Endothelial cell (in vitro differentiated cells): ENCODE measurements at places on chromosomes 12 and 14. TPM values are rescaled to one million over a fixed set of nuclear protein-coding genes. Genes with fewer than 3 reads are reported as not detected.

DNA sequence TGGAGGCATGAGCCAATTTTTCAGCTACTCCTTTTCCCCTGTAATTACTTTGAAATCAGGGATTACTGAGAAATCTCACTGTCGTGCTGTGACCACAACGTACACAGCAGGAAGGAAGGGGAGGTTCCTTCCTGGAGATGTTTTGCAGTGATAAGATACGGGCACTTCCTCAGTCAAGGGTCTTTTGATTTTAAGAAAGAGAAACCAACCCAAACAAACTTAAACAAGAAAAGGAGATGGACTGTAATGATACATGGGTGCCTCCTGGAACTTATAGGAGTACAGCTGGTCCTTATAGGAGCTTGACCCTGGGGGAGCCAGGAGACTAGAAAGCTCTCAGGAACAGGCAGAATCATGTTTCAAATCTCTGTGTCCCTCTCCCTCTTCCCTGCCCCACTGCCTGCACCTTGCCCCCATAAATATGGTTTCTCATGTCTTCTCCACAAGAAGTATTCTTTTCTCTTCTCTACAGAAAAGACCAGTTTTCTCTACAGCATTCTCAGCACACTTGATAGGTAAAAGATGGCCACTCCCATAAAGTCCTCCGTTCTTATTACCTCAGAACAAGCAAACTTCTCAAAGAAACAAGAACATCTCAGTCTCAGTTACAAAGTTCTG, 281.1 kb upstream of the AMIGO2 start:
- H3K4me3 ChIP-seq = no peak overlapping the region
- peaks cover 5% of the 10 kb centered on the region for H3K27me3 ChIP-seq
- DNase-seq = peak; percentile 36
- peak overlapping the region; percentile 100 for H3K27ac ChIP-seq
- peaks cover 47% of the 10 kb centered on the region for H3K4me1 ChIP-seq

GRCh38 chr12:126355346-126355745, 1290.1 kb downstream of the AACS start:
- no peak for DNase-seq
- no peaks in the 10 kb centered on the region for H3K4me1 ChIP-seq
- H3K36me3 ChIP-seq = peaks cover 12% of the 10 kb centered on the region
- H3K4me3 ChIP-seq = no peak overlapping the region

GRCh38 chr14:105439710-105440553, 20.3 kb downstream of the MTA1 start:
- H3K27me3 ChIP-seq = peaks cover 10% of the 10 kb centered on the region
- DNase-seq = no peak
- peaks cover 18% of the 10 kb centered on the region for H3K36me3 ChIP-seq

GRCh38 chr14:54026671-54027070, 70.0 kb upstream of the BMP4 start:
- no peak for DNase-seq
- no peaks in the 10 kb centered on the region for H3K36me3 ChIP-seq
- H3K27ac ChIP-seq = no peak overlapping the region
- H3K27me3 ChIP-seq = no peaks in the 10 kb centered on the region

The PPM1H gene
- total RNA-seq = 71.8 TPM

The CALM1 gene
- 634 TPM for total RNA-seq

GRCh38 chr12:25101092-25101445, 93.9 kb downstream of the DNAI7 start:
- no peak for DNase-seq
- no peak overlapping the region for H3K27ac ChIP-seq
- H3K4me3 ChIP-seq = no peak overlapping the region
- H3K36me3 ChIP-seq = no peaks in the 10 kb centered on the region
- no peaks in the 10 kb centered on the region for H3K4me1 ChIP-seq
